ENCODE measurements at places on chromosomes 4 and X. TPM values are rescaled to one million over a fixed set of nuclear protein-coding genes. Genes with fewer than 3 reads are reported as not detected.

Gene MAP7D2
- total RNA-seq, result 1.3 TPM

DNA sequence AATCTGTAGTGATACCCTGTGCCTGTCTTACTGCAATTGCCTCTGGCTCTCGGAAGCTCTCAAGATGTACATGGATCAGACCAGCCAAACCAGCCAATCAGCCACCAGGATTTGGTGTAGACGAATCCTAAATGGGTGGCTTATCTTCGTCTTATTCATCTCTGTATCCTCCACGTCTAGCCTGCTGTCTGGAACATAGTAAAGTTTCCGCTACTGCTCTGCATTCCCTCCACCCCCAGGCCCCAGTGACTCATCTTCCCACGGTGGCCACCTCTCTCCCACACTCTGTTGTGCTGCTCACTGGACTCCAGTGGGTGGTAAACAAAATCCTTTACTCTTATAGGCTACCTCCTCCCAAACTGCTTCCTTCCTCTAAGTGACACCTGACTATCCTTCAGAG lies 37.8 kb downstream of the SEPTIN6 start:
- DNase-seq, result no peak

GRCh38 chr4:8538076-8538702 lies 42.0 kb upstream of the GPR78 start:
- no peak for DNase-seq

- no peak for DNase-seq
Observed at GRCh38 chr4:74738464-74739143, 55.7 kb downstream of the BTC start.

Gene F8A2
- 29.8 TPM for total RNA-seq

DNA sequence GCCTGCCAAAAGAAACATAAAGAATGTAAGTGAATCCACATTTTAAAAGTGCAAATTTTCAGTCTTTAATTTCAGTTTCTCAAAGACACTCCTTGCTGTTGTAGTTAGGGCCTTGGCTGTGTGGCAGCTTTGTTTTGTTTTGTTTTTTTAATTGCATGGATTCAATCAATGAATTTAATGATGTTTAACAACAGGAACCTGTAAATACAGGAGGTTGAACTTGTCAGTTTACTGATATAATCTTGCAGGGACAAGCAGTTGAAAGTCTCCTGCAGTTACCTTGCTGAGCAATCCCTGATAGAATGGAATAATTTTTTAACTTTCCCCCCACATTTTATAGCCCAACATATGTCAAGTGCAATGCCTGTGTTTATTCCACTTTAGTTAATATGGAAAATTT lies 528.3 kb upstream of the PCDH7 start:
- no peak for DNase-seq

GRCh38 chrX:15524417-15524816 lies 23.8 kb downstream of the BMX start:
- no peak for DNase-seq

DNA sequence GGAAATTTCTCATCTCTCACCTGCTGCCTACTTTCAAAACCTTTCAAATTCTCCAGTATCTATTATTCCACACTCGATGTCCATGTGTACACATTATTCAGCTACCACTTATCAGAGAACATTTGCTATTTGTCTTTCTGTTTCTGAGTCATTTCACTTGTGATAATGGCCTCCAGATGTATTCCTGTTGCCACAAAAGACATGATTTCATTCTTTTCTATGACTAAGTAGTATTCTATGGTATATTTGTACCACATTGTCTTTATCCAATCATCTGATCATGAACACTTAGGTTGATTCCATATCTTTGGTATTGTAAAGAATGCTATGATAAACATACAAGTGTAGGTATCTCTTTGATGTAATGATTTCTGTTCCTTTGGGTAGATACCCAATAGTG lies 310.1 kb upstream of the SPOCK3 start:
- no peak for DNase-seq
